Stimulated activated CD4-positive, alpha-beta T cell treated with anti-CD3 and anti-CD28 coated beads, TNF-alpha, amount 100 ng/mL, for 24 hours (primary cell): ENCODE measurements at places on chromosomes 6 and 20.

- no peak for DNase-seq
These were observed 45.7 kb downstream of the SLC35A1 start for GRCh38 chr6:87518453-87518852.

DNA sequence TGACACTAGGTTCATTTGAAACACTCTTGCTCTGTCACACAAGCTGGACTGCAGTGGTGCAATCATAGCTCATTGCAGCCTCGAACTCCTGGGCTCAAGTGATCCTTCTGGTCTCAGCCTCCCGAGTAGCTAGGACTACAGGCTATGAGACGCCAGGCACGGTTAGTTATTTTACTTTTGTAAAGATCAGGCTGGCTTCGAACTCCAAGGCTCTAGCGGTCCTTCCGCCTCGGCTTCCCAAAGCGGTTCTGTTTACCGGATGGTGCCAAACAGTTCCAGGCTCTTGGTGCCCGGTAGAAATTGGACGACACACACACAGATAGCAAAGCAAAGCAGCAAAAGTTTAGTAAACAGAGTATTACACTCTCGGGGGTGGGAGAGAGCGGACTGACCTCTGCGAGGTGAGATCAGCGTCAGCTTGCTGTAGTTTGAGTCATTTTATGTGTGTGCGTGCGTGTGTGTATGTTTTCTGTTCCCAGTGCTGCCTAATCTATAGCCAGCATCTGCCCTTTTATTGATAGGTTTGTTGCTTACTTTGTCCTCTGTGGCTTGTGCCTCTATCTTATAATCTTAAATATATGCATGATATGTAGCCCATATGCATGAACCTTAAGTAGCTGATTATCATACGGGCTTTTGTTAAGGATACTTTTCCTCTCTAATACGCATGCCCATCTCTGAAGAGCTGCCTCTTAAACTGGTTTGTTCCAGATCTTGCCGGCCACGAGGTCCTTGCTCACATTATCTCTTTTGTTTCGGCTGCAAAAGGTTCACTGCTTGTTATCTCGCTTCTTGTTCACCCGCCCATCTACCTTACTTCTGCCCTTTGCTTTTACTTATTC lies 75.2 kb downstream of the OR2B2 start:
- DNase-seq, result peak; percentile 50

DNA sequence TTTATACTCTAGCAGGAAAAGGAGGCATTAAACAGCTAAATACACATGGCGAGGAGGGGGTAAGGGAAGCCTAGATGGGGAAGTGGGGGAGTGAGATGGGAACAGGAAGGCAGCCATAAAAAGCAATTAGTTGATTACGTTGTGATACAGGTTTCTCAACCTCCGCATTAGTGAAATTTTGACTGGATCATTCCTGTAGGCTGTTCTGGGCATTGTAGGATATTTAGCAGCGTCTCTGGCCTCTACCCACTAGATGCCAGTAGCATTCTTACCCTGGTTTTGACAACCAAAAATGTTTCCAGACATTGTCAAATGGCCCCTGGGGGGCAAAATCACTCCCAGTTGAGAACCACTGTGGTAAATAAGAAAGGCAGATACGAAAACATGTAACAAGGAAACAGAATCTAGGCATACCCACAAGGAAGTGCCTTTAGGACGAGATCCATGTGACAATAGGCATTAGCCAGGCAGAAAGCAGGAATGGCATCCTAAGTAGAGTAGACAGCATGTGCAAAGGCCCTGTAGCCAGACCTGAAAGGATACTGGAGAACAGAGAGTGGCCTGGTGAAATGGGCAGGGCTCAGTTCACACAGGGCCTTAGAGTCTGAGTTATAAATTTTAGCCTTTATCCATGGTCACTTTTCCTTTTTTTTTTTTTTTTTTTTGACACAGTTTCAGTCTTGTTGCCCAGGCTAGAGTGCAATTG lies 25.8 kb upstream of the PTPN1 start:
- no peak for DNase-seq

- no peak for DNase-seq
These were observed 112.7 kb downstream of the FHL5 start for GRCh38 chr6:96675597-96675996.

DNA sequence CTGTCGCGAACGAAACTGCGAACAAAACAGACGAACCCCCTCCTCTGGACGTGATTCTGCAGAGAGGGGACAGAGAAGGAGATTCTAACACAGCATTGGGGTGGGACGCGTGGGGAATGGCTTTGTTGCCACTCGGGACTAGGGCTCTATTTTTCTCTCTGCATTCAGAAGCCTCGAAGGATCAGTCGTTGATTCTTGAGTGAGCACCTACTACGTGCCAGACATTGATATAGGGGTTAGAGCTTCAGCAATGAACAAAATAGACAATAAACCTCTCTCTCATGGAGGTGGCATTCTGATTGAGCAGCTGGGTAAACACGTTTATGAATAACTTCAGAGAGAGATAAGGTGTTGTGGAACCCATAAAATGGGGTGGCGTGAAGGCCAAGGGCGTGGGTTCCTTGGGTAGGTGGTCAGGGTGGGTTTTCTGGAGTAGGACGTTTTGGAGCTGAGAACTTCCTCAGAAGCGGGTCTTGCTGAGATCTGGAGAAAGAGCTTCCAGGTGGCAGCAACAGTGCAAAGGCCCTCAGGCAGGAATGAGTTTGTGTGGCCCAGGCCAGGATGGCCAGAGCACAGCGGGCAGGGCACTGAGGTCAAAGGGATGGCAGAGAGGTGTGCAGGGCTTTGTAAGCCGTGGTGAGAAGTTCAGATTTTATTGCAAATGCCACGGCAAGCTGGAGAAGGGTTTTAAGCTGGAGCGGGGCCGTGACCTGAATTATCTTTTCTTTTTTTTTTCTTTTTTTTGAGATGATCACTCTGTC lies 884 bp downstream of the SLC2A10 start:
- DNase-seq, result no peak

GRCh38 chr6:75418233-75418632 lies 75.4 kb downstream of the FILIP1 start:
- DNase-seq, result no peak

DNA sequence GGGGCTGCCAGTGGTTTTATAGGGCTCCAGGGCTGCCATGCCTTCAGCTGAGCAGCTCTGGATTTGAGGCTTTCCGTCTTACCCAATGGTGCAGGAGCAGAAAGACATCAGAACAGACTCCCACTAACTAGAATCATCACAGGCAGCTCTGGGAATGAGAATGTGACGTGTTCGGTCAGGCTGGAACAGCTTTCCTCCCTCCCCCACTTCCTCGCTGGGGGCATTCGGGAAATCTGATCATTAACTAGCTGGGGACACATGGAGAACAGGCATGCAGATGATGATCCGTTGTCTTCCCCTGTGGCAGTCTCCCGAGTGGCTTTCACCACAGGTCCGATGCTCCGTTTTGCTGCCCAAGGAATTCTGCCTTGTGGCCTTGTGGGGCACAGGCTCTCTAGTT lies 5.5 kb upstream of the MTG2 start:
- DNase-seq, result no peak

- no peak for DNase-seq
These were observed 321.5 kb upstream of the MAN1A1 start for GRCh38 chr6:119671105-119671504.

- no peak for DNase-seq
These were observed 8.7 kb downstream of the GPX6 start for GRCh38 chr6:28506807-28507475.

- no peak for DNase-seq
These were observed 53.0 kb downstream of the CDK5RAP1 start for GRCh38 chr20:33348136-33348937.

GRCh38 chr6:147970970-147971369 lies 371.7 kb upstream of the SASH1 start:
- DNase-seq, result no peak

GRCh38 chr20:42957704-42958095 lies 232.0 kb downstream of the PTPRT start:
- no peak for DNase-seq

DNA sequence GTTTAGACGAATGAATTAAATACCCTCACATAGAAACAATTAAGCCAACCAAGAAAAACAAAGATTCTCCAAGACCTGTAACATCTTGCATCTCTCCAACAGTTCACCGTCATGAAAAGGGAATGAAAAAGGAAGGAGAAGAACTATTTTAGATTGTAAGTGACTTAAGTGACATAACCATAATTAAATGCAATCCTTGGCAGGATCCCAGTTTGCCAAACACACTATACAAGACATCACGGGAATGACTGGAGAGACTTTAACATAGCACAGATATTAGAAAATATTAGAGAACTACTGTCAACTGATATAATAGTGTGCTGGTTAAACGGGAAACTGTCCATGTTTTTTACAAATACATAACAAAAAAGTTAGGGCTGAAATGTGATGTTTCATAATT lies 22.2 kb downstream of the EPB41L2 start:
- DNase-seq, result no peak

GRCh38 chr20:9038791-9039535 lies 29.9 kb upstream of the PLCB4 start:
- DNase-seq, result no peak

- DNase-seq, result no peak
These were observed 167.1 kb upstream of the FBXL4 start for GRCh38 chr6:99114769-99115406.
